ENCODE measurements at places on chromosomes 3 and 15. TPM values are rescaled to one million over a fixed set of nuclear protein-coding genes. Genes with fewer than 3 reads are reported as not detected.

SPATA12 gene
- 0.16 TPM for polyA plus RNA-seq

ROBO2 gene
- not detected for polyA plus RNA-seq

DNA sequence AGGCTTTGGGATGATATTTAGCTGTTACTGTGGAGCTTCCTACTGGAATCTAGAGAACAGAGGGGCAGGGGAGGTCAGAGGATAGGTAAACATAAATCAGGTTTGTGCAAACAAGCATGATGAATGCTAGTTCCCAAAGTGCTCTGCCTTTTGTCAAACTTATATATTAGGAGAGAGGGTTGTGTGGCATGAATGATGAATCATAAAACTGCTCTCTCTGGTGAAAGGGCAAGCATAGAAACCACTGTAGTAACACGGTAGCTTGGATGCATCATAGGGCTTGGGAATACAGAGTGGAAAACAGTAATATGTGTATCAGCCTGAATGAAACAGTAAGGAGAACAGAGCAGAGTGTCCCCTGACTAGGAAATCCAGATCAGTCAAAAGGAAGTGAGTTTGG lies 486.7 kb downstream of the IL5RA start:
- DNase-seq, result no peak

GRCh38 chr3:100333970-100334487 lies 528 bp upstream of the NIT2 start:
- no peak for DNase-seq

- no peak for DNase-seq
Measured at GRCh38 chr3:40582401-40583027, 57.8 kb downstream of the ZNF621 start.

DNA sequence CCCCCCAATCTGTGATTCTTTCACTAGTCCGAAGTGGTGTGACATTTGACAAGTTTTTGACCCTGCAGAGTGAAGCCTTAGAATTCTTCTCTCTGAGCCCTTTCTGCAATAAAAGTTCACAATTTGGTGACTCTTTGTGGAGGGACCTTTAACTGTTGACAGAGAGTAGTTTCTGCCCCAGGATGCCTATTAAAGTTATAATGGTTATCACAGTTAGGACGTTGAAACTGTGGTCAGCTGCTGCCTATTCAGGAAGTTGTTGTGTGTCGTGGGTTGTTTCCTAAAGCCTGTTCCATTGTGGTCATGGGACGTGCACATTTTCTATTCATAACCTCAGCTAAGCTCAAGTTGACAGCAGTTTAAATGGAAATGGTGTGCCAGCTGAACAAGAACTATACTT lies 274.5 kb downstream of the NEK10 start:
- no peak for DNase-seq

DNA sequence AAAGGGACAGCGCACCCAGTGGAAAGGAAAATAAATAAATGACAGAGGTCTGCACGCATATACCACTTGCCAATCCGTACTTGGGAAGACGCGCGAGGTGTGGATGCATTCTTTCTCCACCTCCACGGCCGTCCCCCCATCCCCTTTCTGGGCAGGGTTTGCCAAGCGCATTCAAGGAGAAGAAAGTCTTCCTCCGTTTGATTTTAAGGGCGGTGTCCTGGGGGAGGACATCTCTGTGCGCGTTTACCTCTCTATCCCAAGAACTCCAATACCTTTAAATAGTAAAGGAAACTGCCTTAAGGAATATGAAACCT lies 576 bp upstream of the MB21D2 start:
- DNase-seq, result no peak

- no peak for DNase-seq
Measured at GRCh38 chr3:10140996-10141546, 507 bp upstream of the VHL start.

DNA sequence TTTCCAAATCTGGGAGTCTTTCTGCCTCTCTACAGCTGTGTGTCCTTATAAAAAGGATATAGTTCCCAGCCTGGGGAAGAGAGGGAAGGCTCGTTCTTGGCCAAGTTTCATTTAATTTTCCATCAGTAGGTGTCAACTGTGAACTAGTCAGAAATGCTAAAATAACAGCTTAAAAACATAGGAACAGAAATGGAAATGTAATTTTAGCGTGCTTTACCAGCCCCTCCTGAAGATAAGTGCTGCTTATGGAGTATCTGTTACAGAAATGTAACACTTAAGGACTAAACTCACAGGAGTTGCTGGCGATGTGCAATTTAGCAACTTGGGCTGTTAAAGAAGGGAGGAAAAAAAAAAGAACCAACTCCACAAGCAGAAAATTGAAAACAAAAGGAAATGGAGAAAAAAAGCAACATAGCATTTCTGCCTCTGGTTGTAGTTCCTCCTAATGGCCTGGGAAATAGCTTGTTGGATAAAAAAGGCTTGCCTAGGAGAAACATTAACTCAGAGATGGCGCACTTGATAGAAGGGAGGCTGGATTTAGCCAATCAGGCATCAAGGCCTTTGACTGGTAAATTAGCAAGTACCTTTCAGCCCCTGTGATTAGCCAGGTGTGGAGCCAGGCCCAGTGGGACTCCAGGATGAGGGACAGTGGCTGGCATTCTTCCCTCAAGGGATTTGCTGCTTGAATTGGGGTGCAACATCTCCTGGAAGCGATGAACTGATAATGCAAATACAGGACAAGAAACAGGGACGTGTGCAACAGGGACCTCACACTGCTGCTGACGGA lies 84.3 kb downstream of the RPLP1 start:
- DNase-seq, result no peak

DNA sequence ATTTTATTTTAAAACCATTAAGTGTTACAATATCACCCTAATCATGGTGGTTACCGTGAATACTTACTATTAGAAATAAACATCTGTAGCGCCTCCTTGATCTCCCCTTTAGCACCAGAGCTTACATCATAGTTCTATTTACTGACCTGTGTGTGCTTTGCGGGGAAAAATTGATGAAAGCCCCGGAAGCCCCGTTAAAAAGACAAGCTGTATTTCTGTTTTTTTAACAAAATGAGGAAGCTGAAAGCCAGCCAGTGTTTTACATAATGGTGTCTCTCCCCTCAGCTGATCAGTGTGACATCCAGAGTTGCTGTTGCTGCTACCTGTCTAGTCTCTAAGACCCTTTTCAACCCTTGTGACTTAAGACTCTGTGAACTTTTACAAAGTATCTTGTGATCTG lies 100.8 kb downstream of the OPA1 start:
- DNase-seq, result no peak

DNA sequence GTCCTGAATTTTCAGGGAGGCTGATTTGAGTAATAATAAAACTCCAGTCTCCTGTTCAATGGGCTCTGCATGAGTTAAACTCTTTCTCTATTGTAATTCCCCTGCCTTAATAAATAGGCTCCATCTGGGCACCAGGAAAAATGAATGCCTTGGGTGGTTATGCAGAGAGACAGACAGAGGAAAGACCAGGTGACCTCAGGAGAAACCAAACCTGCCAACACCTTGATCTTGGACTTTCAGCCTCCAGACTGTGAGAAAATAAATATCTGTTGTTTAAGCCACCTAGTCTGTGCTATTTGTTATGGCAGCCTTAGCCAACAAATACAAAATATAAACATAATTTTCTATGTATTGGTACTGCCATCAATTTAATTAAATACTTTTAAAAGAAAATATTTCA lies 64.8 kb upstream of the RAP2B start:
- no peak for DNase-seq

DNA sequence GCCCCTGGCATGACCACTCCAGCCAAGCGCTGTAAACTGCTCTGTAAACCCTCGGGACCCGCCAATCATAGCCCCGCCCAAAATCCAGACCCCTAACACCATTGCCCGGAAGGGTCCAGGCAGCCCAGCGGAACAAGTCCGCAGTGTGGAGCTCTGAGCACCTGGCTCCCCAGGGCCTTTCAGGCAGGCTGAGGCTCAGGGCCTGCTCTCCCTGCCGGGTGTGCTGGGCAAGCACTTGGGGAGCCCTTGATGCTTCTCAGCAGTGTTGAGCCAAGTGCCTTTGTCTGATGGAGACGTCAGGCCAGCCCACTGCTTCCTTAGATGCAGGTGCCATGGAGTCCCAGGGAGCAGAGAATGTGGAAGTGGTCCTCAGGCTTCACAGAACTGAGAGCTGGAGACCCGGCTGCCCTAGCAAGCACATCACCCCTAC lies 106.2 kb downstream of the TLE3 start:
- DNase-seq, result no peak

DNA sequence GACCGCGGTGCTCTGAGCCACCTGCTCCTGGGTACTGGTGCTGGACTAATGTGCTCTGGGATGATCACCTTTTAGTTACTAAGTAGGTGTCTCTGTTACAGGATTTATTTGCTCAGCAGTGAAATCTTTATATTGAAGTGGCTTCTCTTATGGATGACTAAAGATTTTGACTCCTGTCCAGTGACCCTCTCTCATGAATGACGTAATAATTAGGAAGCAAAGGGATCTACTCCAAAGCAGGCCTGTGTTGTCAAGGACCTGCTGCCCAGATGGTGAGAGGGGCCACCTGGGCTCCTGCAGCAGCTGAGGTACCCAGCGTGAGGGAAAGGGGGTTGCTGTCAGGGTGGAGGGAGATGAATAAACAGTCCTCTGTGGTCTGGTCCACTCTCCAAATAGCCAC lies 263.6 kb downstream of the GABRG3 start:
- no peak for DNase-seq

All from CD14-positive monocyte (primary cell).